ENCODE measurements at places on chromosomes 3 and 15.

- DNase-seq, result no peak
Observed at GRCh38 chr3:52076896-52077780, 20.8 kb upstream of the DUSP7 start.

- DNase-seq, result no peak
Observed at GRCh38 chr15:76553564-76553963, 217.0 kb downstream of the ISL2 start.

- peak; percentile 18 for DNase-seq
Observed at GRCh38 chr3:58388550-58389091, 45.0 kb downstream of the PDHB start.

- DNase-seq, result peak; percentile 57
Observed at GRCh38 chr15:81410318-81410753, 36.3 kb upstream of the TMC3 start.

DNA sequence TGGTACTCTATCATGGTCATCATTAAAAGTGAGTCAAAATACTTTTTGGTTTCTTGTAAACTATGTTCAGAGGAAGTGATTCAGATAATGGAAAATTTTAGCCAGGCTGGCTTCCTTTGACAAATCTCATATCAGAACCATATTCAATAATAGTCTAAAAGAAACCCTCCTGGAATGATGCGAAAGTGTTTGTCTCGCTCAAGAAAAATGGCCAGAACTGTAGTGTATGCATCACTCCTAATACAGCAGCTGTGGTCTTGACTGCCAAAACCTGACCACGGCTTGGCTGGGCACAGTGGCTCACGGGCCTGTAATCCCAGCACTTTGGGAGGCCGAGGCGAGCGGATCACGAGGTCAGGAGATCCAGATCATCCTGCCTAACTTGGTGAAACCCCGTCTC lies 35.6 kb upstream of the KCNMB2 start:
- DNase-seq, result no peak

GRCh38 chr15:24848050-24848449 lies 106.7 kb upstream of the SNRPN start:
- no peak for DNase-seq

- no peak for DNase-seq
Observed at GRCh38 chr3:195709676-195710085, 11.1 kb upstream of the MUC20 start.

GRCh38 chr15:69093127-69093526 lies 67.3 kb upstream of the GLCE start:
- DNase-seq, result peak; percentile 45

GRCh38 chr3:130699765-130700164 lies 46.9 kb downstream of the PIK3R4 start:
- peak; percentile 67 for DNase-seq

GRCh38 chr3:65729973-65730372 lies 308.7 kb downstream of the MAGI1 start:
- no peak for DNase-seq

GRCh38 chr3:30354972-30355371 lies 251.4 kb upstream of the TGFBR2 start:
- no peak for DNase-seq

GRCh38 chr3:138937690-138938055 lies 9.3 kb downstream of the FOXL2 start:
- DNase-seq, result no peak

DNA sequence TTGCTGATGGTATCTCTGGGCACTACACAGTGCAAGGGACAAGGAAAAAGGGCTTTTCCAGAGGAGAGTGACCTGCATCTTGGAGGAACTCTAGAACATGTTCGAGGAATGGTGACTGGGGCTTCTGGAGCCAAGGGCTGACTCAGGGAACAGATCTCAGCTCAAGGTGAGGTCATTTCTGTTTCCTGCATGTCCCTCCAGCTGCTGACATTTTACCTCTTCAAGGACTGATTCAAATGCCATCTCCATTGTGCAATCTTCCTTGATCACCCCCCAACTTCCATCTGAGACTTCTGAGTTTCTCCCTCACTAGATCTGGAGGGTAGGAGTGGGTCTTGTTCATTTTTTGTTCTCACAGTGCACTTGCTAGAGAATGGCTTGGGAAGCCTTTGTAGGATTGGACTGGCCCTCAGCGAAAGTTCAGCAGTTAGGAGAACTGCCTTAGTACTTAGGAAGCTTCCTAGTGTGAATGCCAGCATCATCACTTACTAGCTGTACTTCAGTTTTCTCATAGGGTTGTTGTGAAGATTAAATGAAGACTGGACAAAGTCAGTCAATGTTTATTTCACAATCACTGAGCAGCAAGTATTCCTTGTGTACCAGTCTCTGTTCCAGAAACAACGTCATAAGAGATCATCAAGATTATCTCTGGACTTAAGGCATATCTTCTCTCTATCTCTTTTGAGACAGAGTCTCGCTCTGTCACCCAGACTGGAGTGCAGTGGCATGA lies 2.6 kb upstream of the IDH3A start:
- DNase-seq, result peak; percentile 33

DNA sequence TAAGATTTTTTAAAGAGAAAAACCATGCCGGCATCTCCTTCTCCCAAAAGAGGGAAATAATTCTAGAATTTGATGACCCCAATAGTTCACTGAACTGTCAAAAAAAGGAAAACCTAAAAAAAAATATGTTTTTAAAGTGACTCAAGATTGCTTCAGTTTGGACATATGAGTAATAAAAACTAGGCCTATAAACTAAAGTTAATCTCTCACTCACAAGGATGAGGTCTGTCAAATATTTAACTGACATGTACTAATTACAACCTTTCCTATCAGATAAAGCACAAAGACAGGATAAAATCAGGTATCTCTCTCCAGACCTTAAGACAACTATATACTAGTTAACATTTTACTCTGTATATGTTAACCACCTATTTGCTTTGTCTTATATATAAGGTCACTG lies 231.9 kb downstream of the NSUN3 start:
- DNase-seq, result no peak

- no peak for DNase-seq
Observed at GRCh38 chr3:147493666-147494065, 84.5 kb downstream of the ZIC1 start.

GRCh38 chr15:89482139-89482538 lies 14.2 kb downstream of the RHCG start:
- DNase-seq, result no peak

GRCh38 chr3:169239756-169240155 lies 423.8 kb downstream of the MECOM start:
- DNase-seq, result no peak

DNA sequence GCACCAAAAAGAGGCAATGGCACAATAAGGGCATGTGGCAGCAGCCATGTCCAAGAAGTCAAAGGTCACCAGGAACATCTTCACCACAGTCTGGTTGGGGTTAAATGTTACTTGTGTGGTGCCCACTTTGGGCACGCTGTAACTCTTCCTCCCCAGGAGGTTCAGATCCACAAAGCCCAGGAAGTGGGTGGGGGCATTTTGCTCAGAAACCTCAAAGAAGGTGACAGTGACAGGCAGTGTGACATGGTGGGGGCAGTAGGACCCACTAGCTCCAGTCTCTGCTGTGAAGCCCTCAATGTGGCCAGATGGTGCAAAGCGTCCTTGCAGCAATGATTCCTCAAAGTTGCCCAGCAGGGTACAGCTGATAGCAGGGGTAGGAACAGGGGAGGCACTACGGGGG lies 5.8 kb downstream of the ZNF80 start:
- DNase-seq, result no peak

DNA sequence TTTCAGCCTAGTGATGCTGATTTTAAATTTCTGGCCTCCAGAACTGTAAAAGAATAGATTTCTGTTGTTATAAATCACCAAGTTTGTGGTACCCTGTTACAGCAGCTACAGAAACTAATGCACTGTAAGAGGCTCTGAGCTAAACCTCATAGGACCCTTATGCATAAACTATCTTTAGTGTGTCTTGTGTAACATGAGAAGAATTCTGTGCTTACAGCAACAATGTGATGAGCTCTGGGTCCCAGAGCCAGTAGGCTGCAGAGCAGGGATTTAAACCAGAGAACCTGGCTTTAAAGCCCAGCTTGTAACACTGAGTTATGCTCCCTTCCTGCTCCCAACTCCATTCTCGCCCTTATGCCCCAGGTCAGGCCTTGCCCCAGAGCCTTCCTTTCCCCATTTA lies 113.1 kb downstream of the THSD4 start:
- no peak for DNase-seq

DNA sequence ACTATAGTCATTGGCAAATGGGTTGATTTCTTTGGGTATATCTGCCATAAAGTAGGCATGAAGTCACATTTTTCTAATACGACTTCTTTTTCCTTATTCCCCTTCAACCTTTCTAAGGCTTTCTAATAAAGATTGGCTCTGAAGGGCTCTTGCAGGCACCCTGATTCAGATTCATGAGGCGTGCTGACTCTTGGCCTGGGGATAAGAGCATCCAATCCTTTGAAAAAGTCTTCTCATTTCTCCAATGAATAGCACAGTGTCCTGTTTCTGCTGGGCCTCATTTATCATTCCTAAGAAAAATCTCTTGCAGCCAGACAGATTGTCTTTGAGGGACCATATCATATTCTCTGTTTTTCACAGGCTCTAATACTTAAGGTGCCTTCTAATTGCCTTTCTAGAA lies 32.3 kb upstream of the BNIP2 start:
- DNase-seq, result no peak

- DNase-seq, result no peak
Observed at GRCh38 chr3:16316396-16316795, 51.4 kb downstream of the OXNAD1 start.

- DNase-seq, result no peak
Observed at GRCh38 chr3:33060609-33061337, 36.2 kb downstream of the GLB1 start.

GRCh38 chr3:94046533-94046932 lies 16.2 kb downstream of the DHFR2 start:
- no peak for DNase-seq

DNA sequence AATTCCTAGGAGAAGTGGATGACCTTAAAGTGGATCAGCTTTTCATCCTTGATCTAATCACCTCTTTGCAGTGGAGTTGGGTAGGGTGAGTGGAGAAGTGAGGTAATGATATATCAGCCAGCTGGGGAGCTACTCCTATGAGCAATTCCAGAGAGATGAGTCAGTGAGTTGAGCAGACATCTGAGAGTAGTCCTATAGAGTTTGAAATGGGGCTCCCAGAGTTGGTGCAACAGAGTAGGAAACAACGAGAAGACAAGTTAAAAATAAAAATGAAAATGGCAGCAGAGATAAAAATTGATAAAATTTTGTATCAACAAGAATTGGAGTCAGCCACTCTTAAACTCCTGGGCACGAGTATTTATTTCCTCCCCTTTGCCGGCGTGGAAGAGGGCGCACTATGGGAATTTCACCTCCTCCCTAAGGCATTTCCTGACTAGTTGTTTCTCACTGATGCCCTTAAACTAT lies 150.8 kb upstream of the DPH6 start:
- no peak for DNase-seq

- peak; percentile 93 for DNase-seq
Observed at GRCh38 chr3:192917028-192917403, 640 bp downstream of the MB21D2 start.

DNA sequence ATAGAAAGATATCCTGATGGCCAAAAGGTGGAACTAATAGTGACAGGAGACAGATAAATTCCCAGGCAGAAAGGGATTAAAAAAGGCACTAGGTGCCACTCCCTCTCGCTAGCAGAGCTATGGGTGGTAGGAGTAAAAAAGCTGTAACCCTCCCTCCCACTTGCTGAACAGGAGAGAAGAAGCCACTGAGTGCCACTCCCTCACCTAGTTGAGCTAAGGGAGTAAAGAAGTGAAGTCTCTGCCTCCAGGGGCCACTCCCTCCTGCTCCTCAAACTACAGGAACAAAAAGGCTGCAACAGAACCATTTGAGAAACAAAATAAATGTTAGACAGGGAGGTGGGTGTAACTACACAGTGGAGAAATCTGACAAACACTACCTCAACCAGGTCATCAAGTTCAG lies 276.2 kb upstream of the EPHA6 start:
- no peak for DNase-seq

DNA sequence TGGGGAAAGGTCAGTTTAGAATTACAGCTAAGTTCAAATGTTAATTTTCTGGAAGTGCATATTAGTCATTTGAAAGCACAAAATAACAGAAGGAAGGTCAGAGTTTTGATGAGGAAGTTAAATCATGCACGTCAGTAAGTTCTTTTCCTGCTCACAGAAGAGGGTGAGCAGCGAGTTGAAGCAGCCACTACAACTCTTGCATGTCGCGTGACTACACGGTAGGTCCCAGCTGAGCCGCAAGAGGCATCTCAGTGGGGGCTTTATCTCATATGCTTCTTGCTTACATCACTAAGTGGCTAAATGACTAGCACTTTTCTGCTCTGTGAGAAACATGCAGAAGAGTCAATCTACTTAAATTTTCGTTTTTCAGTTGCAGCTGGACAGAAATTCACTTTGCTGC lies 21.3 kb upstream of the SEC62 start:
- no peak for DNase-seq

DNA sequence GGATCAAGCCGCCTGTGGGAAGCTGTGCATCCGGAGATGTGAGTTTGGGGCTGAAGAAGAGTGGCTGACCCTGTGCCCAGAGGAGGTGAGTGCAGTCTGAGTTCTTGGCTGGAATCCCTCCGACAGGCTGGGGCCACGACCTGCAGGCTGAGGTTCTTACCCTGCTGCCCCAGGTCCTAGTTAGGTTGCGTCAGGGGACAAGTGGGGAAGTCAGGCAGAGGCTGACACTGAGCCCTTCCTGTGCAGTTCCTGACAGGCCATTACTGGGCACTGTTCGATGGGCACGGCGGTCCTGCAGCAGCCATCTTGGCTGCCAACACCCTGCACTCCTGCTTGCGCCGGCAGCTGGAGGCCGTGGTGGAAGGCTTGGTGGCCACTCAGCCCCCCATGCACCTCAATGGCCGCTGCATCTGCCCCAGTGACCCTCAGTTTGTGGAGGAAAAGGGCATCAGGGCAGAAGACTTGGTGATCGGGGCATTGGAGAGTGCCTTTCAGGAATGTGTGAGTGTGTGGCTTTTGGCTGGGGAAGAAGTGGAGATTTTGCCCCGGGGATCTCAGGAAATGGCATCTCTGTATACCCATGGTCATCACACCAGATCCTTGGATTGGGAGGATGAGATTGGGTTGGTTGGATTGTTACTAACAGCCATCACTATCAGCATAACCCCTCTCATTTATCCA lies 1.3 kb downstream of the PPM1M start:
- no peak for DNase-seq

- no peak for DNase-seq
Observed at GRCh38 chr3:108525256-108525655, 14.9 kb upstream of the MYH15 start.

- no peak for DNase-seq
Observed at GRCh38 chr3:146634346-146634745, 29.2 kb upstream of the PLSCR5 start.

GRCh38 chr15:55921744-55922143 lies 71.7 kb downstream of the NEDD4 start:
- DNase-seq, result no peak

- DNase-seq, result no peak
Observed at GRCh38 chr3:462851-463250, 266.3 kb downstream of the CHL1 start.

DNA sequence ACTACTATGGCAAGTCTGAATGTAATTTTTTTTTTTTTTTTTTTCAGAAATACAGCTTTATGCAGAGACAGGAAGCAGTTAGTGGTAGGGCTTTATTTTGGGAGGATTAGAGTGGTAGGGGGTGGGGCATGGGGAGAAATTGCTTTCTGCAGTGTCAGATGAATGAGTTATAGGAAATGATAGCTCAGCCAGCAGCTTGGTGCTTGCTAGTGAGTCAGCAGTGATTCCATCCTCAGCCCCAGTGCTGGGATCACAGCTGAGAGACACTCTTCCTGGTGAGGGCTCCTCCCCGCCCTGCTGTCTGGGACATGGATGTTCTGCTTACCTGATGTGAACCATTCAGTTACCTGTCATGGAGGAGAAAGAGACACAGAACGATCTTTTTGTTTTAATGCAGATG lies 39.6 kb downstream of the SEMA6D start:
- no peak for DNase-seq

GRCh38 chr3:186639778-186640472 lies at the start of gene FETUB:
FETUB (plus strand) TSS chr3:186640399; CDS start chr3:186640461, 62 bp downstream.
- DNase-seq, result no peak

All from T47D (cell line).